ENCODE measurements at places on chromosomes 1 and 21.
A peak's percentile ranks its signal among the peaks of the same experiment; 100 is the strongest.

- DNase-seq, result no peak
Measured at GRCh38 chr1:158354255-158354654, 561 bp downstream of the CD1E start.

DNA sequence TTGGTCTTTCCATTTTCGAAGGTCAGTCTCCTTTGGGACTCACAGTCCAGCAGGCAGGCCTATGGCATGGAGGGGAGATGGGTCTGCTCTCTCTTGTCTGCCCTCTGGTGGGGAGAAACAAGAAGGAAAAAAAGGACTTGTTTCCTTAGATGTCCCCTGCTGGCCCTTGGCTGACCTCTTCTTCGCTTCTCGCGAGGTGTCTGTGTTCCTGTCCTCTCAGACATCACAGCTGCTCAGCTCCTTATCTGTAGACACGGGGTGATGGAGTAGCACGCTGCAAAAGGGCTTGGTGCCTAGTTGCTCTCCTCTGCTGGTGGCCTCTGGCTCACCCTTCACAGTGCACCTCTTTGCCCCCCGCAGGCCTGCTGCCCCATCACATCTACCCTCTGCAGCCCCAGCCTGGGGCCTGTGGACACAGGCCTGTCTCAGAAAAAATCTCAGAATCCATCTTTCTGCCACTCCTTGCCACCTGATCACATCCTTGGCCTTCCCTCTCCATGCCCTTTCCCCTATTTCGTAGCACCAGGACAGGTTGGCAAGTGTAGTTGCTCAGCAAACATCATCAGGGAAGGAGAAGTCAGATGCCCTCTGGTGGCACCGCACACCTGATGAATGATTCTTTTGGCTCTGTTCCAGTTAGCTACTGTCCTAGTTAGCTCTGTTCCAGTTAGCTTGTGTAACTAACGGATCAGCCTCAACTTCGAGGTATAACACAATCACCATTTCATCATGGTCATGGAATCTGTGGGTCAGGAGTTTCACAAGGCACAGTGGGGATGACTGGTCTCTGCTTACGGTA lies 18.7 kb upstream of the AK2 start:
- DNase-seq, result peak; percentile 30

- no peak for DNase-seq
Measured at GRCh38 chr21:45623436-45623835, 20.1 kb upstream of the PCBP3 start.

DNA sequence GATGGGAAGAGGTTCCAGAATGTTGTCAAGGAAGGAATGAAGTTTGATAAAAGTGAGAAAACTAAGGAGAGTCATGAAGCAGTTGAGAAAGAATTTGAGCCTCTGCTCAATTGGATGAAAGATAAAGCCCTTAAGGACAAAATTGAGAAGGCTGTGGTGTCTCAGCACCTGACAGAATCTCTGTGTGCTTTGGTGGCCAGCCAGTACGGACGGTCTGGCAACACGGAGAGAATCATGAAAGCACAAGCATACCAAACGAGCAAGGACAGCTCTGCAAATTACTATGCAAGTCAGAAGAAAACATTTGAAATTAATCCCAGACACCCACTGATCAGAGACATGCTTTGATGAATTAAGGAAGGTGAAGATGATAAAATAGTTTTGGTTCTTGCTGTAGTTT lies 142.8 kb downstream of the CDC7 start:
- no peak for DNase-seq

GRCh38 chr1:218284377-218284916 lies 646 bp upstream of the RRP15 start:
- DNase-seq, result peak; percentile 2

DNA sequence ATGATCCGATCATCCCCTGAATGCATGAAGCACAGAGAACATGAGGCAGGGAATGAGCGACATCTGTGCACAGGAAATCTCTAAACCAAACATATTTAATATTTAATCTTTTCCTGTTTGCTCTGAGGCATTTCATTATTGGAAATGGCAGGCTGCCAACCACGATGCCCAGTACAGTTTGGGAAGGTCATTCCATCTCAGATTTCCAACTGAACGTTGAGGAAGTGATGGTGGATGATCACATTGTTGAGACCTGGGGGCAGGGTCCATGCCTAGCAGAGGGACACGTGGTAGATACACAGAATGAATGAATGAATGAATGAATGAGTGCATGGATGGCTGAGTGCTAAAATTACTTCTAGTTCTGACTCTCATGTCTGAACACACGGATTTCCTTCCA lies 15.9 kb upstream of the FASLG start:
- no peak for DNase-seq

- DNase-seq, result peak; percentile 77
Measured at GRCh38 chr1:32372149-32372756, 9.9 kb downstream of the TSSK3 start.

GRCh38 chr1:32204943-32205361 lies 519 bp upstream of the IQCC start:
- no peak for DNase-seq

GRCh38 chr1:85801520-85801919 lies 93.3 kb upstream of the ZNHIT6 start:
- no peak for DNase-seq

DNA sequence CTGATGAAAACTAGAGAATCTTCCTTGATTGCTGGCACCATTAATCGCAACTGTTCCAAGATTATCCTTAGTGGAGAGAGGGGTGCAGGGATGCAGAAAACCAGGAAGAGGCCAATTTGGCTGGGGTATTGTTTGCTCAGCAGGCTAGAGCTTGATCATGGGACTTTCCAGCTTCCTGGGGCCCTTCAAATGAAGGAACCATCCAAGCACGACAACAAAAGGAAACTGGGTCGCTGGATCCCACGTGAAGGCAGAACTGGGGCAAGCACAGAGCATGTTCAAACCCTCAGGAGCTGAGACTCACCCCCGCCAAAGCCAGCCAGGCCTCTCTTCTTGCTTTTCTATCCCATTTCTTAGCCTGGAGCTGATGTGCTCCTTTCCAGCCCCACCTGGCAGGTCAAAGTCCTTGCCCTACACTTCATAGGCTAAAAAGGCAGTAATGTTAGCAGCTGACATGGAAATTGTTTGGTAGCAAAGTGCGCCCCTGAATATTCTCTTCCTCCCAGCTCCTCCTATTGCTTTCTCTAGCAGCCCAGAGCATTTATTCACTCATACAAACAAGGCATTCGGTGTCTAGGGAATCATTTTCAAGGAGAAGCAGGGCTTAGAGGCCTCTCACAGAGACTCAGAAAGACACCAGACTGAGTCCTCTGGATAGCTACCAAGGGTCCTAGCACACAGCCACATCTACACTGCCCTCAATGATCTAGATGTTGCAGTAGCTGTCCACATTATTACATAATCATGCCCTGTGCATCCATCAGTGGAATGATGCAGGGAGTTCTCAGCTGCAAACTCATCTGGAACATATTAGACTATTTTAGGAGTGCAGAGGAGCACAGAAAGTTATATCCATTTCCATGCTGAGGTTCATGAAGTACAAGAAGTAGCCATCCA lies 11.5 kb downstream of the KCNA2 start:
- DNase-seq, result no peak

GRCh38 chr1:160018900-160019299 lies 12.9 kb downstream of the PIGM start:
- DNase-seq, result no peak

- DNase-seq, result no peak
Measured at GRCh38 chr1:241560146-241560848, 28.1 kb downstream of the KMO start.

GRCh38 chr1:50633465-50633864 lies 210.2 kb upstream of the DMRTA2 start:
- no peak for DNase-seq

DNA sequence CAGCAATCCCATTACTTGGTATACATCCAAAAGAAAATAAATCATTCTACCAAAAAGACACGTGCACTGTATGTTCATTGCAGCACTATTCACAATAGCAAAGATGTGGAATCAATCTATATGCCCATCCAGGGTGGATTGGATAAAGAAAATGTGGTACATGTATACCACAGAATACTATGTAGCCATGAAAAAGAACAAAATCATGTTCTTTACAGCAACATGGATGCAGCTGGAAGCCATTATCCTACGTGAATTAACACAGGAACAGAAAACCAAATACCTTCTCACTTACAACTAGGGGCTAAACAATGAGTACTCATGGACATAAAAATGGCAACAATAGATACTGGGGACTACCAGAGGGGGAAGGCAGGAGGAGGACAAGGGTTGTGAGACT lies 147.3 kb downstream of the TIAM1 start:
- no peak for DNase-seq

DNA sequence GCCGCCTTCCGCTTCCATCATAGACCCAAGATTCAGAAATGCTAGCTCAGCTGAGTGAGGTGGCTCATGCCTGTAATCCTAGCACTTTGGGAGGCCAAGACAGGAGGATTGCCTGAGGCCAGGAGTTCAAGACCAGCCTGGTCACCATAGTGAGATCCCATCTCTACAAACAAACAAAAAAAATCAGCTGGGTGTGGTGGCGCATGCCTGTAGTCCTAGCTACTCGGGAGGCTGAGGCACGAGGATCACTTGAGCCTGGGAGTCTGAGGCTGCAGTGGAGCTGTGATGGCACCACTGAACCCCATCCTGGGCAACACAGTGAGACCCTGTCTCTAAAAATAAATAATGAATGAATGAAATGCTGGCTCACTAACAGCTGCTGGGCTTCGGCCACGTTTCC lies 39.7 kb downstream of the TOMM20 start:
- no peak for DNase-seq

GRCh38 chr1:91345395-91346005 lies 59.1 kb downstream of the HFM1 start:
- DNase-seq, result no peak

- no peak for DNase-seq
Measured at GRCh38 chr1:65425006-65425405, 4.5 kb downstream of the LEPR start.

GRCh38 chr1:117147341-117147831 lies 25.8 kb upstream of the TRIM45 start:
- DNase-seq, result no peak

DNA sequence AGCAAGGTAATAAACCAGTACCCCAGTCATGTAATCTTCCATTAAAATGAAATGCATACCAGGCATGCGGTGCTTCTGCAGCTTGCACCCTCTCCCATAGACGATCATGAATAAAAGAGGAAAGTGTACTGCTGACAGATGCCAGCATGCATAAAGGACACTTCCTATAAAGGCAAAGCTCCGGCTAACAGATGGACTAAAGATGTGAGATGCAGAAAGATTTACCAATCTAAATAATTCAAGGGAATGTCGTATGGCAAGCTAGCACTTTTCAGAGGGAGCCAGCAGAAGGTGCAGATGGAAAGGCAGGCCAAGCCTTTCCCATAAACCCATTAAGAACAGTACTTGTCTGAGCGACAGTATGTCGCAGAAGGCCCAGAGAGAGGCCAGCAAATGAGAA lies 542.0 kb downstream of the NUF2 start:
- no peak for DNase-seq

DNA sequence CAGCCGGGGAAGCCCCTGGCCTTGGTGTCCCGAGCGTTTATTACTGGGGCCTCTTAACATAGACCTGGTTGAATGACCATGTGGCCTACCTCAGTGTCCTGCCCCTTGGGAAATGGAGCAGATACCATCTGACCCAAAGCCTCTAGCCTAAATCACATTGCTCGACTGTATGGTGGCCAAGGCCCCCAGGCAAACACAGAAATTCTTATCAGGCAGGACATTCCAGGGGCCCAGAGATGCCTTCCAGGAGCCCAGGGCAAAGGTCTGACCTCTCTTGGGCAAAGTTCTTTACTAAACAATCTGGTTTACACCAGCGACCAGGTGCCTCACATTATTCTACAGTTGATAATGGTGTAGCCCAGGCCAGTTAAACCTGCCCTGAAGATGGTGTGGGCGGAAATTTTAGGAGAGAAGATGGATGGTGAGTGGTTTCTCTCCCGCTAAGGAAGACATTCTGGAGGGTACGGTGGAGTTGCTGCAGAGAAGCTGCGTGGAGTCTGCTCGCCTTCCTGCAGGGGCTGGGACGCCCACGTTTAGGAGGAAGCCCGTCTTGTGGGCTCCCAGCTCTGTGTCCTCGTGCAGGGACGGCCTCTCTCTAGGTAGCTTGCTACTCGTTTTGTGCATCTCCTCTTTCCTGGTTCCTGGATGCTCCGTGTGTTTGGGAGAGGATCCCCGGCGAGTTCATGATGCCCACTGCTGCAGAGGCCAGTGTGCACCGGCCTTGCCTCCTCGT lies 21.2 kb downstream of the AJAP1 start:
- no peak for DNase-seq

Measured in CD4-positive, alpha-beta memory T cell (primary cell).